ENCODE measurements at places on chromosomes 5 and 9.
A peak's percentile ranks its signal among the peaks of the same experiment; 100 is the strongest.

GRCh38 chr5:35404701-35405100 lies 174.4 kb upstream of the PRLR start:
- no peak for DNase-seq

DNA sequence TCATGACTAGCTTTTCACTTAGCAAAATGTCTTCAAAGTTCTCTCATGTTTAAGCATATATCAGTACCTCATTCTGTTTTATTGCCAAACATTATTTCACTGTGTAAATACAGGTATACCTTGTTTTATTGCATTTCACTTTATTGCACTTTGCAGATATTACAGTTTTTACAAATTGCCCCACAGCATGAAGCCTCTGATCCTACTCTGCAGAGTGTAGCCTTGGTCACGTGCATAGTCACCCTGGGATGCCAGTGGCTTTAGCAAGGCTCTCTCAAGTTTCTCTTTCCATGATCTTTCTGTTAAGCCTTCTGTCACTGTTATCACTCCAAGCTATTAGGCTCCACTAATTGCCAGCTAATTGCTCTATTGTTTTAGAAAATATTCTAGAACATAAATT lies 182.2 kb upstream of the GRIA1 start:
- DNase-seq = no peak

- peak; percentile 83 for DNase-seq
These were observed 1.7 kb upstream of the EFNA5 start for GRCh38 chr5:107672211-107673038.

DNA sequence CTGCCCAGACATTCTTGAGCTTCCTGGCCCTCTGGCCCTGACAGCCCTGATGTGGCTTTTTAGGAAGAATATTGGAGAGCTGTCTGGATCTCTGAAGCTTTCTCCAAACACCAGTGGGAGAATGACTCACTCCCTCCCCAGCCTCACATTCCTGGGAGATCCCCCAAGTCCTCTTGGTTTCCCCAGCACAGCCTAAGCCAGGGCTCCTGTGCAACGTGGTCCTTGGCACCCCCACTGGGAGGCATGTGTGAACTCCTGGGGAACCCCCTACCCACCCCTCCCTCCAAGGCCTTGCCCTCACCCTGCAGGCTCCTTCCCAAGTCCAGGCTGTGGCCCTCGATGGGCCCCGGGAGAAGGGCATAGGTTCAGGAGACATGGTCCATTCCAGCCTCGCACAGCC lies 12.7 kb downstream of the GLIPR2 start:
- no peak for DNase-seq

- DNase-seq = no peak
These were observed 46.6 kb downstream of the ANGPTL2 start for GRCh38 chr9:127075624-127076372.

DNA sequence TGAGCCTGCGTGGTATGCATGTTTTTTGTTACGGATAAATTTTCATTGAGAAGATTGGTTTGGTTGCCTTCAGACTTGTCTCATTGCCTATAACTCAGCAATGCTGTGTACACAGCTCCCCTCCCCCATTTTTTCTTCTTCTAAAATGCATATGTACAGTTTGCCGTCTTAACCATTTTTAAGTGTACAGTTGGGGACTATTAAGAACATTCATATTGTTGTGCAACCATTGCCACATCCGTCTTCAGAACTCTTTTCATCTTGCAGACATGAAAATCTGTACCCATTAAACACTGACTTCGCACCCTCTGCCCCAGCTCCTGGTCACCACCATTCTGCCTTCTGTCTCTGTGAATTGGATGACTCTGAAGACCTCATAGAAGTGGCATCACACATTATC lies 6.2 kb downstream of the EXOC3 start:
- no peak for DNase-seq

DNA sequence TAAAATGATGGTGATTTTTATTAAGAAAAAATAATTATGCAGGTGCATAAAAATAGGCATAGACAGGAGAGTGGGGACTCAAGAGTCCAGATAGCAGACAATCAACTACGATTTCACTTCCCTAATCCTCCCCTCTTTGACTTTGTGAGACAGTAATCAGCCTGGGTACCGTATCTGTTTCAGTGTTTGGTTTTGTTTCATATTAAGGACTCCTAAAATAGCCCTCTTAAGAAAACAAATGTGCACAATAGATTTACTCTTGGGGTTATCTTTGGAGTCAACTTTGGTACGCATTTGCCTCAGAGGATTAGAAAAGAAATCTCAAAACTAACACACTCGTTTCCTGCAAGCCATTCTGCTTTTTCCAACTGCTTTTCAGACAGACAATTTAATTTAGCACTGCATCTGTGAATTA lies 96.3 kb downstream of the ZNF608 start:
- DNase-seq = no peak
